ENCODE measurements at places on chromosomes 3 and 15.

DNA sequence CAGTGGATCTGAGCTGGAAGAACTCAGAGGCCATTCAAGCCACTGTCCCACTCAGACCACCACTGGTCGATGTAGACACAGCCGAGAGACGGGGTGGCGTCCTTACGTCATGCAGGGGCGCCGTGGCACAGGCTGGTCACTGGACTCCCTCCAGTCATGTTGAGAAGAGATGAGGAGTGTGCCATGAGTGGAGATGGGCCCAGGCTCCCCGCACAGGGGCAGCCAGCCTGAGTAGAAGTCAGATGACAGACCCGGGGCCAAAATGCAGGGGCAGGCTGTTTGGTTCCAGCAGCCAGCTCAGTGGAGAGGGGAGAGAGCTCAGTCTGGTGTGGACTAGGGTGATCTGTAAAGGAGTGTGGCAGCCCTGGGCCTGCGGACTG is 33.4 kb upstream of the KIF23 start:
- no peak for DNase-seq

- no peak for DNase-seq
Observed at GRCh38 chr15:39592500-39592899, 11.6 kb downstream of the THBS1 start.

GRCh38 chr15:34025252-34025651 is 13.8 kb downstream of the AVEN start:
- no peak for DNase-seq

DNA sequence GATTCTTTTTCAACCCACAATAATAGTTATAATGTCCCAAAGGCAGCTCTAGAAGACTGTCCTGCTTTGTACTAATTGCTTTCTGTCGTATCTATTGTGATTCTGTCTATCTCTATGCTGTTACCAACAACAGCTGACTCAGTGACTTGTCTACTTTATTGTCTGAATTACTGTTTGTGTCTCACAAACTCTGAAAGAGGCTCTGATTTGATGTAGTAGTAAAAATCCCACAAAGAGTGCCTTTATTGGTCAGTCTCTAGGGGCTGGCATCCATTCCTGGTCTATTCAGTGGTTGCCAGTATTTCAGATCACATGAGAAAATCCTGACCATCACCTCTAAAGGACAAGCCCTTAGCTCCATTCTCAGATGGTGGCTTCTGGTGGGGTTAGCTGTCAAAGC is 254.2 kb downstream of the NSUN3 start:
- DNase-seq, result no peak

DNA sequence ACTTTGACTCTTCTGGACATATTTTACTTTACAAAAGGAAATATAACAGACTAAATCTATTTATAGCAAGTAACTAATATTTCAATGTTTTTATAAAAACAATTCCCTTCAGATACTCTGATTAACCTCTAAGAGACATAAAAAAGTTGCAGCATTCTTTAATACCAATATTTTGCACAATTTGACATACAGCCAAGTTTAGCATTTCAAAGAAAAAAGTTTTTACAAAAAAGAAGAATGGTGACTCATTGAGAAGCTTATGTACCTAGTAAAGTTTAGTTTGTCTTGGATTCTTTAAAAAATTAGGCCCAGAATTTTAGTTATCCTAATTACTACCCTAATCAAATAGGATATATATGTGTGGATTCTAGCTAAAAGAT is 17.6 kb downstream of the DAZL start:
- no peak for DNase-seq

DNA sequence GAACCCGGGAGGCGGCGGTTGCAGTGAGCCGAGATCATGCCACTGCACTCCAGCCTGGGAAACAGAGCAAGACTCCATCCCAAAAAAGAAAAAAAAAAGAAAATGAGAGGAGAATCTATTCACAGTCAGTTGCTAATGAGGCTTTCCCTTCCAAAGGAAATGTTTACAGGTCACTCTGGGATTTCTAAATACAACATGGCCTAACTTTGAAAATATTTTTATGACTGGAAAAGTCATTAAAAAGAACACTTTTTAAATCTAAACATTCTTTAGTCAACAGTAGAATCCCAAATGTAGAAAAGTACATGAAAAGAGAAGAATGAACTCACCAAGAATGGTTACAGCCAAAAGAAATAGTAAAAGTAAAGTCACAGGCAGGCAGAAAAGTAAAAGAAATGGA is 78.6 kb downstream of the PLD1 start:
- no peak for DNase-seq

- no peak for DNase-seq
Observed at GRCh38 chr3:2300938-2301337, 202.3 kb downstream of the CNTN4 start.

GRCh38 chr3:37347941-37348340 is 173.6 kb upstream of the LRRFIP2 start:
- DNase-seq, result no peak

- DNase-seq, result no peak
Observed at GRCh38 chr15:77430213-77430612, 9.5 kb downstream of the HMG20A start.

DNA sequence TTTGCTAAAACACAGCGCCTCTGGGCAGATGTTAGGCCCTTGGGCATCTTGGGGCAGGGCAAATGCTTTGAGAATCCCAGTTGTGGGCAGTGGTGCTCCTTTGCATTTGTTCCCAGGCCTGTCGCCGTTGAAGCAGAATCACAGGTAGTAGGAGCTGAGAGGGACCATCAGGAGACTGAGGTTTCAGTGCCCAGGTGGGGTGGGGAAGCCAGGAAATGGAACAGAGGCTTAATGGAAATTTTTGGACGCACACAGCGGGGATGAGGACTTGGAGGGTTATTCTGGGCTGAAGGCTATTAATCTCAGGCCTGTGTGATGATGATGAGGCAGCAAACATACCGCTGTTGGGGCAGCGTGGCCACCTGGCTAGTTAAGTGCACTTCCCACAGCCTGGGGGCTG is 99.5 kb downstream of the SV2B start:
- no peak for DNase-seq

DNA sequence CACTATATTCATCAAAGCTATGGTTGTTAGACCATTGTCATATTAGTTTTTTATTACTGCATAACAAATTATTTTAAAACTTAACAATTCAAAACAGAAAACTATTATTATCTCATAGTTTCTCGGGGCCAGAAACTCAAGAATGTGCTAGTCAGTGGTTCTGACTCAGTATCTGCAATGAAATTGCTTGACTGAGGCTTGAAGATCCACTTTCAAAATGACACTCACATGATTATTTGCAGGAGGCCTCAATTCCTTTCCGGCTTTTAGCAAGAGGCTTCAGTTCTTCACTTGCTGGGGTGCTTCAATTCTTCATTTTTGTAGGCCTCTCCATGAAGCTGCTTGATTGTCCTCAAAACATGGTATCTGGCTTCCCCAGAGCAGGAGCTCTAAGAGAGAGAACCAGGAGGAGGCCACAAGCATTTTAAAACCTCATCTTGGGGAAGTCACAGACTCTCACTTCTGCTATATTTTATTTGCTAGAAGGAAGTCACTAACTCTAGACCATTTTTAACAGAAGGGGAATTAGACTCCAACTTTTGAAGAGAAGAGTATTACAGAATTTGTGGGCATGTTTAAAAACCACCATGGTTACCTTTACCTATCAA is 383.7 kb downstream of the MFSD1 start:
- DNase-seq, result peak; percentile 49

DNA sequence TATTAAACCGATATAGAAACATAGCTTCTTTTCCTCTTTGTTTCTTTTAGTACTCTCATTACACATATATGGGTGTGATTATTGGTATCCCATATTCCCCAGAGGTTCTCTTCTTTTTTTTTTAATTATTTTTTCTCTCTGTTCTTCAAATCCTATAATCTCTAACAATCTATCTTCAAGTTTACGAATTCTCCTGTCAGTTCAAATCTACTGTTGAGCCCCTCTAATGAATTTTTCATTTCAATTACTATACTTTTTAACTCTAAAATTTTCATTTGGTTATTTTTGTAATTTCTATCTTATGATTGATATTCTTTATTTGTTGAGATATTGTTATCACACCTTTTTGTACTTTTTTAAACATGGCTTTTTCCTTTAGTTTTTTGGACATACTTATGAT is 64.1 kb downstream of the RSL24D1 start:
- no peak for DNase-seq

GRCh38 chr15:80823120-80823519 is 44.0 kb downstream of the CEMIP start:
- DNase-seq, result no peak

DNA sequence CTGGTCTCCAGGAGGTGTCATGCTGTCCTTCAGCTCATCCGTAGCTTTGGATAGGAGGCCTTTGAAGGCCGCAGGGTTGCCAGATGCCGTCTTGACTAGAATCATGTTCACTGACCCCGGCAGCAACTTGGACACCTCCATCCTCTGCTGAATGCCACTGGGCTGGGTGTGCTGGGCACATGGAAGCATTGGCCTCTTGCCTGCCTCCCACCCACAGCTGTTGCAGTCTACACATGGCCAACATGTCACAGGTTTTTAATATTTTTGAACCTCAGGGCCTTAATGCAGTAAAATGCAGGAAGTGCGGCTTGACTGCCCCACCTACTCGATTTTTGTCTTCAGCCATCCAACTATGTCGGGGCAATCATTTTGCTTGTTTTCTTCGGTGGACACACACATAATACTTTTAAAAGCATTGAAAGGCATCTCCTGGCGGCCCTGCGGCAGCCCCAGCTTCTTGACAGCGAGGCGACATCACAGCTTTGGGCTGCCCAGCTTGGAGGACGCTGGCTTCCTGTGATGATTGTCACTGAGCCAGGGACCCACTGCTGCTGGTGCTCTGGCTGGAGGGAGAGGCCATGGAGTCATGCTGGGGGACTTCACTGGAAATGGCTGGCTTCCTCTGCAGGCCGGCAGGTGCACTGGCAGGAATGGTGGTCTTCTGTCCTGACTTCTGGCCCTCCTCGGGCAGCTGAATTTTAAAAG is 31.6 kb upstream of the ACAD9 start:
- DNase-seq, result peak; percentile 26

- DNase-seq, result no peak
Observed at GRCh38 chr3:139824864-139825263, 110.1 kb upstream of the CLSTN2 start.
